ENCODE measurements at places on chromosomes 4 and X.

DNA sequence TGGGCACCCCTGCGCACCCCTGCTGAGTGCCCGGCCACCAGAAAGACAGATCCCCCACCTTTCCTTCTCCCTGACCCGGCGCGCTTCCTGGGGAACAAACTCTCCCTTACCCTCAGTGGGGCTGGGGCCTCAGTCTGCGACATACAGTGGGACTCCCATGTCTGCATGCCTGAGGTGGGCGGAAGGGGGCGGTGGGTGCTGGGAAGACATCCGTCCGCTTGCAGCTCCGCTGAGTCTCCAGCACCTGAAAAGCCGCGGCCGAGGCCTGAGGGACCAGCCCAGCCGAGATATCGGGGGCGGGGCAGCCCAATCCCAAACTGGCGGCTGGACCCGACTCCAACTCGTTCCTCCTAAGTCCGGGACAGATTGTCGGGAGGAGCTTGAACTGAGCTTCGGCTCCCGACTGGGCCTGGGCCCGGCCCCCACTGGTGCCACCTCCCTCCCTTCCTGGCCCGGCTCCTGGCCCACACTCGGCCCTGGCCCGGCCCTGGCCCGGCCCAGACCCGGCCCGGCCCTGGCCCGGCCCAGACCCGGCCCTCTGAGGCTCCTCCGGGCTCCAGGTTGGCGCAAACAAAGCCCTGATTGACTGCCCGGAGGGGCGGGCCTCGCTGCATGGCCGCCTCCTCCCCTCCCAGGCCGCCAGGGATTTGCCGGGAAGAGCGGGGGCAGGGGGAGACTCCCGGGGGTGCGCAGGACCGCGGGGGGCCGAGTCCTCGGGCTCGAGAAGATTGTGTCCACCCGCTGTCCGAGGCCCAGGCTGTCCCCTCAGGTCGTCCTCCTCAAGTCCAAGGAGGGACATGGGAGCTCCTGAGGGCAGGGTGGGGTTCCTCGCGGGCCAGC lies 877 bp upstream of the SLC16A2 start:
- DNase-seq = no peak

DNA sequence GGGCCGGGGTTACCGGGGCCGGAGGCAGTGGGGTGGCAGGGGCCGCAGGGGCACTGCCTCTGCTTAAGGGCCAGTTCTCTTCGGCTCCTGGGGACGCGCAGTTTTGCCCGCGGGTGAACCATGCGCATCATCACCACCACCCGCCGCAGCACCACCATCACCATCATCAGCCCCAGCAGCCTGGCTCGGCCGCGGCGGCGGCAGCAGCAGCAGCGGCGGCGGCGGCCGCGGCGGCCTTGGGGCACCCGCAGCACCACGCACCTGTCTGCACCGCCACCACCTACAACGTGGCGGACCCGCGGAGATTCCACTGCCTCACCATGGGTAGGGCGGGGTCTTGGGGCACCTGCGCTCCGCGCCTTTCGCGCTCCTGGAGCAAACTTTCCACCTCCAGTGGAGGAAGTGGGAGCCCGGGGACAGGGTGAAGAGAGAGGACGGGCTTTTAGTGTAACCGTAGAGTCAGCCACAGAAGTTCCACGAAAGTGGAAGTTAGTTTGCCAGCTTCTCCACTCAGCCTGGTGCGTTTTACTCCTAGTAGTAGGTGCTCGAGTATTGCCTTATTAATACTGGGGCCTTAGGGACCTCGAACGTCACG lies 729 bp downstream of the GSX2 start:
- no peak for DNase-seq

DNA sequence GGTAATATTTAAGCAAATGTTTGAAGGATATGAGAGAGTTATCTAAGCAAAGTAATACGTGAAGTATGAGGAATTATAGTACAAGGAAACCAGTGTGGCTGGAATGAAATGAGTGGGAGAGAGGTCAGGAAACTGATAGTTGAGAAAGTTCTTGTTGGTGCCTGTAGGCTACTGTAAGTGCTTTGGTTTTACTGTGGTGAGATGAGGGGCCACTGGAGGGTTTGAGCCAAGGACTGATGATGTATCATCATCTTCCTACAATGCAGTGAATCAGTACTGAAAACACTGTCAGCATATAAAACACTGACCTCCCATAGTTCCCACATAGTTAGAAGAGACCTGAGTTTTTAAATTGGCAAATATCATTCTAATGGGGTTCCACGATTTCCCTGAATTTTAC lies 367.5 kb upstream of the CTSO start:
- DNase-seq = no peak

GRCh38 chr4:182875453-182876405 lies 41.5 kb downstream of the DCTD start:
- no peak for DNase-seq

- no peak for DNase-seq
Observed at GRCh38 chr4:106893903-106894302, 142.2 kb downstream of the DKK2 start.

DNA sequence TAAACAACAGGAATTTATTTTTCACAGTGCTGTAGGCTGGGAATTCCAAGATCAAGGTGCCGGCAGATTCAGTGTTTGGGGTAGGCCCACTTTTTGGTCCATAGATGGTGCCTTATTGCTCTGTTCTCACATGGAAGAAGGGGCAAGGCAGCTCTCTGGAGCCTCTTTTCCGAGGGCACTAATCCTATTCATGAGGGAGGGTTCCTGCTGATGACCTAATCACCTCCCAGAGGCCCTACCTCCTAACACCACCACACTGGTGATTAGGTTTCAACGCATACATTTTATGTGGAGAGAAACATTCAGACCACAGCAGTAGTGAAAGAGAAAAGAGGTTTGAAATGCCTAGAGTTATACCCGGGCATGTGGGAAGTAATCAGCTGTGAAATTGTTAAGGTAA lies 1.4 kb upstream of the POLA1 start:
- DNase-seq = no peak

DNA sequence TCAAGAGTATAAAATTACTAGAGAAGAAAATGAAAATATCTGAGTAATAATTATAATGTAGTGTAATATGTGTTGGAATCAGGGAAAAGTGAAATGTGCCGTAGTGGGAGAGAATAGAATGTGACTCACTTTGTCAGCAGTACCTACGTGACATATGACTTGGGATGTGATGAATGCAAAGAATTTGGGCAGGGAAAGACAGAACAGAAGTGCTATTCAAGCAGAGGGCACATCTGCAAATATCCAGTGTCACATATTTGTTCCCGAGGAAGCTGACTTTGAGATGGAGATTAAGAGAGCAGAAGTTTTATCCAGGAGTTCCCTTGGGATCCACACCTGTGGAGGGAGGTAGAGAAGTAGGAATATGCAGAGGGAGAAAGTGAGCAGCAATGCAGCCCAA lies 69.3 kb upstream of the HS3ST1 start:
- no peak for DNase-seq

DNA sequence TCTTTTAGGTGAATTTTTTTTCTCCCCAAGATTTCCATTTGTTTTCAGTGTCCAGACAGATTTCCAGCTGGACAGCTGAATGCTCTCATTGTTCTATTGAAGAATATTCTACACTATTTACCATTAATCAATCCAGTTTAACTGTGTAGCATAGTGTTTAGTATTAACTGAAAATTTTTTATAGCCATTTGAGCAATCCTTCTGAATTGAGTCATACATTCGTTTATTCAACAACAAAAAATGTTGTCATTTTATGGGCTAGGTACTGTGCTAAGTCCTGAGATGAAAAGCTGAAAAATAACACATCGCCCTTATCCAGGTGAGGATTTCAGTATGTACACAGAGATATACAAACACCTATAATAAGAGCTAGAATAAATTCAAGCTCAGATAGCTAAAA lies 223.3 kb downstream of the COL25A1 start:
- no peak for DNase-seq

DNA sequence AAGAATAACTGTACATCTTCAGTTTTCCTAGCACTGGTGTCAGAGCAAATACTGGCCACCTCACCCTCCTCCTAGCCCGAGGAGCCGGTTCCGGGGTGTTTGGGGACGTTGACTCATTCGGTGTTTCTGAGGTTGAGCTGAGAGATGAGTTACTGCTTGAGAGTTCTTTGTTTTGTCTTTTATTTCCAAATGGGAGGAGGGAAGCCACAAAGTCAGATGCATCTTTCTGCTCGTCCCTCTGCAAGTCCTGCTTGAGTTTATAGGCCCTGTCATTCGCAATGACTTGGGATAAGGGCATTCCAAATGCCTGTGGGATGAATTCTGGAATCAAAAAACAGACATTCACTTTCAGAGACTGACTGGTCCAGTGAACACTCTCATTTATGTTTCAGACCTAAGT lies 77.5 kb downstream of the HCCS start:
- no peak for DNase-seq

GRCh38 chrX:2691543-2692220 lies 587 bp downstream of the CD99 start:
- DNase-seq = peak; percentile 58

DNA sequence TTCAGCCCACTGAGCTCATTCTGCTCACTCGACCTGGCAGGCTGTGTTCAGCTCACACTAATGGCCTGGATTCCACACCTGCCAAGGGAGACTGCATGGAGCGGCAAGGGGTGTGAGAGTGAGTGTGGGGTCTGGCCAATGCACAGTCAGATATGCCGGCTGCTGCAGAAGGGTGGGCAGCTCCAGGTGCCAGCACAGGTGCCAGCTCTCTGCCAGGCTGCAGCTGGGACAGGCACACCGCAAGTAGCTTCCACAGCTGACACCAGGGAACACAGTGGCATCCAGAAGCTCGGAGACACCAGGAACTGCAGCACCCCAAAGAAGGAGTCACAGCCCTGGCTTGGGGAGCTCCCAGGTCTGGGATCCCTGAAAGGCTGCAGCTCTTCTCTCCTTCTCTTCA lies 83.7 kb downstream of the PRDM5 start:
- DNase-seq = no peak

- DNase-seq = no peak
Observed at GRCh38 chr4:186781032-186781917, 57.6 kb upstream of the FAT1 start.

DNA sequence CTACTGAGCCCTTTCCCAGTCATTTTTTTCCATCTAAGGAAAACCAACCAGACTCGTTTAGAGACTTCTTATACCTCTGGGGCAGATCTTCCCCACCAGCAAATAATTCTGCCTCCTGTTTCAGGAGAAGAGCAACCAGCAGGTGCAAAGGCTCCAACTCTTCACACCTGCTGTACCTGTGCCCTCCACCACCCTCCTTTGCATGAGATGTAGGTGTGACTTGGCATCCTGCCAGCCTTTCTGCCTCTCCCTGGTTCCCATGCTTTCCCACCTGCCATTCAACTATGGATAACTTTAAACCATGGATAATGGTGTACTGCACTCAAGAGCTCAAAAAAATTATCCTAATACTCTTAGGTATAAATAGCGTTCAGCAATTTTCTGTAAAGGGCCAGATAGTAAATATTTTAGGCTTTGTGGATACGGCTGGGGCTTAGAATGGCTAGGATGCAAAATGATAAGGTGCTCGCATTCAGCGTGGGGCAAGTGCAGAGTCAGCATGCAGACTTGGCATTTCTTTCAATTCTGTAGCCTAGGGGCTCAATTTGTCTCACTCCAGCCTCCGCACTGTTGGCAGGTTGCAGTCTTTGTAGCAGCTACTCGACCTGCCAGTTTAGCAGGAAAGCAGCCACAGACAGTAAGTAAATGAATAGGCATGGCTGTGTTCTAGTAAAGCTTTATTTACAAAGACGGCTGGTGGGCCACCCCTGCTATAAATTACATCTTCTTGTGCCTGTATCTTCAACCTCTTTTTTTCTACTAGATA lies 79.8 kb downstream of the HCCS start:
- no peak for DNase-seq

- DNase-seq = no peak
Observed at GRCh38 chrX:46485897-46486296, 59.3 kb downstream of the ZNF674 start.

GRCh38 chr4:1160351-1160750 lies 12.0 kb downstream of the SPON2 start:
- DNase-seq = no peak

DNA sequence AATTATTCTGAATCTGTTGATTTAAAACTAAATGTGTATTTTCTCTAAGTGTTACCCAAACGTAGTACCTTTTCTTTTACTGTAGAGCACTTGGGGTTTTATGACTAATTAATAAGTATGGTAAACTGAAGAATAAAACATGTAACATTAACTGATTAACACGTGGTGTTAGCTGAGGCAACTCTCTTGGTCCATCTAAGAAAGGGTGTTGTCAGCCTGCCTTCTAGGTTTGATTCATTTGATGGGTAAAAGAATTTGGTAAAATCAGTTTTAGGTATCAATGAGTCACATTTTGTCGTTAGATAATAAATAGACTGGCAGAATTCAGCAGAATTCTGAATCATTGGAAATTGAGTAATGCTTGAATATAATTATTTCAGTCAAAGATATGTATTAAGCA lies 99.7 kb downstream of the AFF1 start:
- no peak for DNase-seq

DNA sequence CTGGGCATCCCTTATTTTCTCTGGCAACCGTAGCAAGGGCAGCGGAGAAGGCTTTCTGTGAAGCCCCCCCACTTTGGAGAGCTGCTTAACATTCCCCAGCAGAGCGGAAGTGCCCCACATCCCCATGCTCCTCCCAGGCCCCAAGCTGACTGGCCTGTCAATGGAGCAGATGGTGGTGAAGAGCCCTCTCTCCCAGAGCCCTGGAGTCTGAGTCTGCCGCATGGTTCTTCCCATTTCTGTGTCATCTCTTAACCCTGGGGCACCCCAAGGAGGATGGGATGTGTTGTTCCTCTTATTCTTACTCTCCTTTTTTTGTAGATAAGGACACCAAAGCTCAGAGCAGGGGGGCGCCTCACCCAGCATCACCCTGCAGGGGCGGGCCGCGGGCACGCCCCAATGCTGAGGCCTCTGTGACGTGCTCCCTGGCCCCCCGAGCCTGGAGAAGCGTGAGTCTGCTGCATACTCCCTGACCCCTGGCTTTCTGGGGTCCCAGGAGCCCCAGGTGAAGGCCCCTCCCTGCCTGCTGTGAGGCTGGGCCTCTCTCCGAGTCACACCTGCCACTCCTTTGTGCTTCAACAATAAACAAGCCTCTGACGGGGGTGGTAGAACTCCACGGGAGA lies 35.9 kb downstream of the ADRA2C start:
- no peak for DNase-seq

DNA sequence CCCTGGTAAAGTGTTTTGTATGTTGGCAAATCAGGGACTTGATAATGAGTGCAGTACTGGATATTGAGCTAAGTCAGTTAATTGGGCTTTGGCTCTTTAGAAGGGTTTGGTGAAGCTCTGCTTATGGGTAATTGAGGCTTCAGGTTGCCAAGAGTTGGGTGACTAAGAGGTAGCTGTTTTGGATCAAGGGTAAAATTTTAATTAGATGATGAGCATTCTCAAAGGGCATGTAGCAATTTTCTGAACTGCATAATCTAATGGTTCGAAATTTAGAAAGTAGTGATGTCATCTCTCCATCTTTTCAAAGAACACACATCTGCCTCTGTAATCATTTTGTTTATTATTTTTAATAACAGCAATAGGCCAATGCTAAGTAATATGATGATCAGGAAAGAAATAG lies 5.5 kb upstream of the TRIM2 start:
- DNase-seq = no peak

DNA sequence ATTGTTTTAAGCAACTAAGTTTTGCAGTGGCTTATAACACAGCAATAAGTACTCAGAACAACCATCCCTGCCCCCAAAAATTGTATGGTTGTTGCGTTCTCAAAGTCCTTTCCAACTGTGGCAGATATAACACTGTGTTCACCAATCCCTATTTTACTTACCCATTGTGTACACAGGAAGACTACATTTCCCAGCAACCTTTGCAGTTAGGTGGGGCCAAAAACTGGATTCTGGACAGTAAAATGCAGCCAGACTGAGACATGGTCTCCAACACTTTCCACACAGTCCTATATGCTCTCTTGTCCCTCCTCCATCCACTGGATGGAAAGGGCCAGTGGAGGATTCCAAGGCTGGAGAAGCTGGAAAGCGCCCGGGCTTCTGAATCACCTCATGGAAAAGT lies 523.6 kb downstream of the BCOR start:
- no peak for DNase-seq
